Kidney (tissue), 22 donors: ENCODE measurements at places on chromosomes 1 and 21. TPM values are rescaled to one million over a fixed set of nuclear protein-coding genes. Genes with fewer than 3 reads are reported as not detected.

KLHDC9 gene
- total RNA-seq = 21.9 TPM

NT5C1A gene
- total RNA-seq = 2.0 TPM

SSX2IP gene
- total RNA-seq = 18.2 TPM

VWA5B1 gene
- 1.4 TPM for total RNA-seq

AQP10 gene
- not detected for total RNA-seq

LAX1 gene
- 6.9 TPM for total RNA-seq

CC2D1B gene
- total RNA-seq = 42.5 TPM

EEIG2 gene
- 8.3 TPM for total RNA-seq

TEX38 gene
- 0.35 TPM for total RNA-seq

SLAMF8 gene
- total RNA-seq = 12.0 TPM

KCNE2 gene
- not detected for total RNA-seq

IFI44L gene
- 20.6 TPM for total RNA-seq

FCRL4 gene
- total RNA-seq = not detected

CD2 gene
- 12.1 TPM for total RNA-seq

DIRAS3 gene
- total RNA-seq = 8.8 TPM

CD1D gene
- total RNA-seq = 3.2 TPM

TGFB2 gene
- total RNA-seq = 12.2 TPM

RIPPLY3 gene
- total RNA-seq = 0.31 TPM

HYI gene
- total RNA-seq = 50.5 TPM

TRIM63 gene
- 0.82 TPM for total RNA-seq

CRYBG2 gene
- total RNA-seq = 2.2 TPM

RIPK4 gene
- total RNA-seq = 32.6 TPM

OVAAL gene
- total RNA-seq = not detected

TLR5 gene
- total RNA-seq = 31.3 TPM

CYP4X1 gene
- total RNA-seq = 4.8 TPM

ZSWIM5 gene
- 4.8 TPM for total RNA-seq

SUSD4 gene
- total RNA-seq = 14.0 TPM

TMIGD3 gene
- total RNA-seq = 3.0 TPM

SPRR2D gene
- not detected for total RNA-seq

CACYBP gene
- total RNA-seq = 49.7 TPM
